ENCODE measurements at places on chromosomes 6 and 20.

- no peak for DNase-seq
Measured at GRCh38 chr20:21564127-21564773, 50.4 kb upstream of the NKX2-2 start.

- DNase-seq, result no peak
Measured at GRCh38 chr20:43832096-43832816, 82.4 kb upstream of the TOX2 start.

GRCh38 chr6:52022675-52023074 lies 64.7 kb downstream of the PKHD1 start:
- DNase-seq, result no peak

DNA sequence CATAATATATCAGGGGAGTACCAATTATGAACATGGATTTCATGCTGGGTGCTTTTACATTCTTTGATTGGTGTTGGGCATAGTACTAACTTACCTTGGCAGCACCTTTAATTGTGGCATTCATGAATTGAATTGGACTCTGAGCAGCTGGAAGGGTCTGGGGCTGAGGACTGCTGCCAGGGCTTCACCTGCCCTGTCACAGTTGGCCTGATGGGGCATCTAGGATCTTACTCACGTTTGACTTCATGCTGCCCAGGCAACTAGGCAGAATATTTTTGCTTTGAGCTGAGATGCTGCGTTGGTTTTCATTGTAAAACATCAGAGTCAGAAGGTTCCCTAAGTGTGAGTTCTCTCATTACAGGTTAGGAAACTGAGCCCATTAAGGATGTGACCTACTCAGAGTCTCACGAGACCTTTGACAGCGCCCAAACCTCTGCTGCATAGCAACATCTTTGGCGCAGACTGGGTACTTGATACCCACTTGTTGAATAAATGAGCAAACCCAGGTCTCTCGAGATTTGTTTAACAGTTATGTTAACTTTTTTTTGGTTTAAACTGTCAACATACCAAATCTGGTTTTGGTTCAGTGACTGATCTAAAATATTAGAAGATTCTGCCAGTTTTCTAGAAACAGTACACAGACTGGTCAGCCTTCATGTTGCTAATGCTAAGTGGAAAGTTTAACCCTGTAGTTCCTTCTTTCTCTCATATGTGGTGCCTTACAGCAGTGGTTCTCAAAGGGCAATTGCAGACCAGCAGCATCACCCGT lies 104.9 kb downstream of the TCP11 start:
- no peak for DNase-seq

DNA sequence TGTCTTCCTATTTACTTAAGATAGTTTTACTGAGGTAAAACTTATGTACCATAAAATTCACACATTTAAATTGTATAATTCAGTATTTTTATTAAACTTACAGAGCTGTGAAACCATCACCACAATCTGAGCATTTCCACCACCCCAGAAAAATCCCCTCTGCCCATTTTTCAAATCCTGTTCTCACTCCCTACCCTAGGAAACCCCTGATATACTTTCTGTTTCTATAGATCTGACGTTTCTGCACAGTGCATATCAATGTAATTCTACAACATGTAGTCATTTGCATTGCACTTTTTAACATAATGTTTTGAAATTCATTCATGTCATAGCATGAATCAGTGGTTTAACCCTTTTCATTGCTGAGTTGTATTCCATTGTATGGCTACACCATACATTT lies 96.7 kb upstream of the OPRM1 start:
- no peak for DNase-seq

- DNase-seq, result no peak
Measured at GRCh38 chr6:133396984-133397348, 155.8 kb downstream of the EYA4 start.

- DNase-seq, result no peak
Measured at GRCh38 chr20:16732506-16733152, 2.8 kb downstream of the SNRPB2 start.

GRCh38 chr20:31642837-31643236 lies 5.1 kb downstream of the COX4I2 start:
- no peak for DNase-seq

DNA sequence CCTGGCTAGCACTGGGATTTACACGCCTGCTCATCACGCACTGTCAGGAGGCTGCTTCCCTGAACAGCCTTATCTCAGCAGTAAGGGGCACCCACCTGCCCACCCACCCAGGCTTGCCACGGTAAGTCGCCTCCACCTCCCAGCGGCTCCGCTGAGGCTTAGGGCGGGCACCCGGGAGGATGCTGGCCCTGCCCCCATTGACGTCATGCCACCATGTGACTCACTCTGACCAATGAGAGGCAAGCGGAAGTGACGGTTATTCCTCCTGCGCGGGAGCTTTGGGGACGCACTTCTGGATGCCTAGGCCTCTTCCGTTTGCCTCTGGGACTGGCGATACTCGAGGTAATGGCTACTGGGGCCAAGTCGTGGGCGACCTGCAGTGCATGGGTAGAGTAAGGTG lies 256.8 kb downstream of the QKI start:
- no peak for DNase-seq

DNA sequence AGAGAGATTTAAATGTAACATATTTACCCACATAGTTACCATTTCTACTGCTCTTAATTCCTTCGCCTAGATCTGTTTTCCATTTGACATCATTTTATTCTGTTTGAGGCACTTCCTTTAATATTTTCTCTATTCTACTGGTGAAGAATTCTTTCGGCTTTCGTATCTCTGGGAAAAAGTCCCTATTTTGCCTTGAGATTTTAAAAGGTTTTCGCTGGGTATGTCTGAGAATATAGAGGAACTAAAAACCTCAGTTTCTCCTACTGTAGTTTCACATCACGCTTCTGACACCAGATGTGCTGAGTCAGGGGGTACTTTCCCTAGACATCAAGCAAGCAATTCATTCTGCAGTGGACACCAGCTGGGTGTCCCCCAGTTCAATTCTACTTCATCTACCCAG lies 61.7 kb downstream of the E2F3 start:
- DNase-seq, result no peak

DNA sequence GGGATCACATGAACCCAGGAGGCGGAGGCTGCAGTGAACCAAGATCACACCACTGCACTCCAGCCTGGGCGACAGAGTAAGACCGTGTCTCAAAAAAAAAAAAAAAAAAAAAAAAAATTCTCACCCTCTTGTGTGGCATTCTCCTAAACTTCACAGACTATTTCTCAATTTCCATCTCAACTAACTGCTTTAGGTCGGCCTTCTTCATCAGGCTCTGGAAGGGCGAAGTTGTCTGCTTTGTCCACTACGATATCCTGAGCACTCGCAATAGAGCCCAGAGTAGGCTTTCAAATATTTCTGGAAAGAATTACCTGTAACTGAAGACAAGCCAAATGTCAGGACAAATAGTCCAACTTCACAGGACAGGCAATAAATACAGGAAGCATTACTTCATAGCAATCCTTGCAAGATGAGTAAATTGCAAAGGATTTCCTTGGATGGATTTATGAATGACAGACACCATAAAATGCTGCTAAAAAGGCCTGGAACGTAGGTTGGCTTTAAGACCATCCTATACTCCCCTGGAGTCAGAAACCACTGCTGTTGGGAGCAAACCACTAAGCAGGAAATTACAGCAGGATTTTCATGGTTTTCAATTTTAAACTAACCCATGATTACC lies 116.3 kb upstream of the SLC2A12 start:
- no peak for DNase-seq

GRCh38 chr6:85111481-85112011 lies 338.3 kb upstream of the NT5E start:
- DNase-seq, result no peak

DNA sequence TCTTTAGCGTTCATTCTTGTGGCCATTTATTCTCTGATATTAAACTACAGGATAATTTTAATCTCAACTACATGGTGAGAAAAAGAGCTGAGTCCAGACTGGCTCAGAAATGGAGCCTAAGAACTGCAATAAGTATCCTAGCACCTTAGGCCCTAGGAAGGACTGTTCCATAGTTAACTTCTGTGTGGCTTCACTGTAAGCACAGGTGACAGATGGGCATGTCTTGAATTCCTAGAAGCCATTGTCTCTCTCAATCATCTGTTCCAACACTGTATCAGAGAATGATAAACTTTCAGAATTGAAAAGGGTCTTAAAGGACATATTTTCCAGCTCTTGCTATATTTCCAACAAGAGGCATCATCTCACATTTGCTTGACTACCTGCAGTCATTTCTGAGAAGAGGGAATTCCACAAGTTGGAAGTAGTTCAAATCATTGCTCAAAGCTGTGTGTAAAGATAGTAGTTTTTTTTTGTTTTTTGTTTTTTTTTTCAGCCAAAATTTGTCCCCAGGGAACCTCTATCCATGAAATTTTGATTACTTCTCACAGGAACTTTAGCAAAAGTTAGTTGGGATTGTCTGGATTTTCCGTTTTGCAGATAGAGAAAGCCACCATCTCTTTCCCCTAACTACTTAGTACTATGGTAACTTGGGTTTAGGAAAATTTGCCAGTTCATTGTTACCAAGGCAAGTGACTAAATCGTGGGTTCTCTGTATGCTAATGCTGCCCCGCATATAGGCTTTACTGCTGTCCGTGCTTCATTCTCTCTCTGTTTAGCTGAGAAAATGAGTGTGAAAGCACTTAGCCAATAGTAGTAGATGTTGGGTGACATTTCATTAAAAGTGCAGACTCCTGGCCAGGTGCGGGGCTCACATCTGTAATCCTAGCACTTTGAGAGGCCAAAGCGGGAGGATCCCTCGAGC lies 47.2 kb downstream of the KCNS1 start:
- no peak for DNase-seq

- no peak for DNase-seq
Measured at GRCh38 chr6:138546733-138547185, 47.5 kb upstream of the NHSL1 start.

DNA sequence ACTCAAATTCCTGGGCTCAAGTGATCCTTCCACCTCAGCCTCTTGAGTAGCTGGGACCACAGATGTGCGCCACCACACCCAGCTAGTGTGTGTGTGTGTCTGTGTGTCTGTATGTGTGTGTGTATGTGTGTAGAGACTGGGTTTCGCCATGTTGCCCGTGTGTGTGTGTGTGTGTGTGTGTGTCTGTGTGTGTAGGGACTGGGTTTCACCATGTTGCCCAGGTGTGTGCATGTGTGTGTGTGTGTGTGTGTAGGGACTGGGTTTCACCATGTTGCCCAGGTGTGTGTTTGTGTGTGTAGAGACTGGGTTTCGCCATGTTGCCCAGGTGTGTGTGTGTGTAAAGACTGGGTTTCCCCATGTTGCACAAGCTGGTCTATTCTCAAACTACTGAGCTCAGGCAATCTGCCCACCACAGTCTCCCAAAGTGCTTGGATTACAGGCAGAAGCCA lies 28.3 kb downstream of the CDK5RAP1 start:
- no peak for DNase-seq

- no peak for DNase-seq
Measured at GRCh38 chr20:4454111-4454510, 267.6 kb upstream of the PRND start.

DNA sequence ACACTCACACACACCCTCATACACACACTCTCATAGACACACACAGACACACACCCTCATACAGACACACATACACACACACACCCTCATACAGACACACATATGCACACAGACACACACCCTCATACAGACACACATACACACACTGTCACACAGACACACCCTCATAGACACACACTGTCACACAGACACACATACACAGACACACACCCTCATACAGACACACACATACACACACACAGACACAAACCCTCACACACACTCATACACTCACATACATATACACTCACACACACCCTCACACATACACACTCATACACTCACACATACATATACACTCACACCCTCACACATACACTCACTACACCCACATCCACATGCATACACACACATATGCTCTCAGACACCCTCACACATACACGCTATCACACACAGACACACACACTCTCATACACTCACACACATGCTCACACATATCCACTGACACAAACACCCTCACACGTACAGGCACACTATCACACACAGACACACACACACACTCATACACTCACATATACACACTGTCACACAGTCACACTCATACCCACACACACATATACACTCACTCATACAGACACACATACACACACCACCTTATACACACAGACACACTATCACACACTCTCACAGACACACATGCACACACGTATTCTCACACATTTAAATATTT lies 9.1 kb downstream of the ADIG start:
- no peak for DNase-seq

GRCh38 chr6:158596861-158597260 lies 37.0 kb downstream of the TMEM181 start:
- DNase-seq, result no peak

GRCh38 chr6:43180985-43181384 lies 1.0 kb upstream of the CUL9 start:
- DNase-seq, result no peak

- no peak for DNase-seq
Measured at GRCh38 chr6:140138311-140139010, 764.0 kb upstream of the CITED2 start.

- DNase-seq, result no peak
Measured at GRCh38 chr6:170018422-170018935, 267.1 kb downstream of the ERMARD start.

- no peak for DNase-seq
Measured at GRCh38 chr20:1975291-1975690, 18.6 kb downstream of the PDYN start.

- no peak for DNase-seq
Measured at GRCh38 chr6:109606359-109606758, 84.6 kb downstream of the AK9 start.

GRCh38 chr6:46032110-46032998 lies 16.7 kb upstream of the CLIC5 start:
- no peak for DNase-seq

GRCh38 chr6:5208057-5208456 lies 52.7 kb downstream of the LYRM4 start:
- DNase-seq, result no peak

DNA sequence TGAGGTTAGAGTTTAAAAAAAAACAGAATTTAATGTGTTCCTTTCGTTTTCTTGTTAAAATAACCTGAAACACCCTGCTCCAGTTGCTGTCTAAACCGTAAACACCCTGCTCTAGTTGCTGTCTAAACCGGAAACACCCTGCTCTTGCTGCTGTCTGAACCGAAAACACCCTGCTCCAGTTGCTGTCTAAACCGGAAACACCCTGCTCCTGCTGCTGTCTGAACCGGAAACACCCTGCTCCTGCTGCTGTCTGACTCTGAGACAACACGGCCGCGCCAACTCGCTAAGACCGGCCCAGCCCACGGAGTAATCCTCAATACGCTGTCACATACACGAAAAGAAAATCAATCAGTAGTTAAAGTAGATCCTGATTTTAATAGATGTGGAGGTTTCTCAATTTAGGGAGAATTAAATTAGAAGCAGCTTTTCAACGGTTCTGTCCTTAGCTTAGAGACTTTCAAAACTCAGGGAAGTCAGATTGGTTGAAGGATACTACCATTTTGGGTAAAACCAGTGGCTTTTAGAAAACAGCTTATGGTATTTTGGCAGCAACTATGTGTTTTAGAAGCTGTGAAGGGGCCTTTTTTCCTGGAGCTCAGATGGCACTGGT lies 98.3 kb downstream of the RAMACL start:
- no peak for DNase-seq

DNA sequence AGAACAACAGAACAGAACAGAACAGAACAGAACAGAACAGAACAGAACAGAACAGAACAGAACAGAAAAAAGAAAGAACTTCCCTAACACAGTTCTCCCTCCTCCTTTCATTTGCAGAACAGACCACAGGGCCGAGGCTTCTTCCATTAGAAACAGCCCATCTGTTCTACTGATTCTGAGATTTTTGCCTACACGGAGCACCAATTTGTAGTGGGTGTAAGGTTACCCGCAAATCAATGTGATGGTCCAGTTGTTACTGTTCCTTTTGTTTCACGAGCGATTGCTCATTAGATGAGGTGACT lies 734 bp upstream of the OGFRL1 start:
- no peak for DNase-seq

GRCh38 chr20:41650231-41650948 lies 32.2 kb upstream of the CHD6 start:
- no peak for DNase-seq
